ENCODE measurements at places on chromosomes 3 and 15. TPM values are rescaled to one million over a fixed set of nuclear protein-coding genes. Genes with fewer than 3 reads are reported as not detected.

DNA sequence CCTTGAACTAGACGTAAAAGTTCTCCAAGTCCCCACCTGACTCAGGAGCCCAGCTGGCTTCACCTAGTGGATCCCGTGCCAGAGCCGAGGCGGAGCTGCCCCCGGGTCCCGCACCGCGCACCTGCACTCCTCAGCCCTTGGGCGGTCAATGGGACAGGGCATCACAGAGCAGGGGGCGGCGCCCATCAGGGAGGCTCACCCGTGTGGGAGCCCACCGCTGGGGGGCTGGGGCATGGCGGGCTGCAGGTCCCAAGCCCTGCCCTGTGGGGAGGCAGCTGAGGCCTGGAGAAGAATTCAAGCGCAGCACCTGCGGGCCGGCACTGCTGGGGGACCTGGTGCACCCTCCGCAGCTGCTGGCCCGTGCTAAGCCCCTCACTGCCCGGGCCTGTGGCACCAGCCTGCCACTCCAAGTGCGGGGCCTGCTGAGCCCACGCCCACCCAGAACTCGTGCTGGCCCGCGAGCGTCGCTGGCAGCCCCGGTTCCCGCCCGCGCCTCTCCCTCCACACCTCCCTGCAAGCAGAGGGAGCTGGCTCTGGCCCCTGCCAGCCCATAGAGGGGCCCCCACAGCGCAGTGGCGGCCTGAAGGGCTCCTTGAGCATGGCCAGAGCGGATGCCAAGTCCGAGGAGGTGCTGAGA, 16.2 kb downstream of the SQOR start:
- DNase-seq, result no peak

The PATL2 gene
- polyA plus RNA-seq, result 1.2 TPM

DNA sequence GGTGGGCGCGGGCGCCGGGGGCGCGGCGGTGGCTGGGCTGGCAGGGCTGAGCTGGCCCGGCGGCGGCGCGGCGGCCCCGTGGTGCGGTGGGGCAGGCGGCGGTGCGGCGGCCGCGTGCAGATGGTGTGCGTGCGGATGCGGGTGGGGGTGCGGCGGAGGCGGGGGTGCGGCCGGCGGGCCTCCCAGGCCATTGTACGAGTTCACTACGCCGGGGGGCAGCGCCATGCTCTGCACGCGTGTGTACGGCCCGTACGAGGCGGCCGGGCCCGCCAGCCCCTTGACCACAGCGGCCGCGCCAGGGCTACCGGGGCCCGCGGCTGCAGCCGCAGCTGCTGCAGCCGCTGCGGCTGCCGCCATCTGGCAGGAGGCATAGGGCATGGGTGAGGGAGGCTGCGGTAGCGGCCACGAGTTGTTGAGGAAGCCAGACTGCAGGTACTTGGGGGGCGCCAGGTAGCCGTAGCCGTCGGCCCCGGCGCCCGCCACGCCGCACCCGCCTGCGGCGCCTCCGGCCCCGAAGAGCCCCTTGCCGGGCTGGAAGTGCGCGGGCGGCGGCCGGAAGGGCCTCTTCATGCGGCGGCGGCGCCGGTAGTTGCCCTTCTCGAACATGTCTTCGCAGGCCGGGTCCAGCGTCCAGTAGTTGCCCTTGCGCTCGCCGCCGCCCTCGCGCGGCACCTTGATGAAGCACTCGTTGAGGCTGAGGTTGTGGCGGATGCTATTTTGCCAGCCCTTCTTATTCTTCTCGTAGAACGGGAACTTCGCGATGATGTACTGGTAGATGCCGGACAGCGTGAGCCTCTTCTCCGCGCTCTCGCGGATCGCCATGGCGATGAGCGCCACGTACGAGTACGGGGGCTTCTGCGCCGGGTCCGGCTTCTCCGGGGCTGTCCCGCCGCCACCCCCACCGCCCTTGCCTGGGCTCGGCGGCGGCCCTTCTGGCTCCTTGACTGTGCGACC, 951 bp downstream of the FOXL2 start:
- DNase-seq, result no peak

The PRTG gene
- 12.0 TPM for polyA plus RNA-seq

The C15orf62 gene
- polyA plus RNA-seq, result 1.6 TPM

The HIGD2B gene
- not detected for polyA plus RNA-seq

DNA sequence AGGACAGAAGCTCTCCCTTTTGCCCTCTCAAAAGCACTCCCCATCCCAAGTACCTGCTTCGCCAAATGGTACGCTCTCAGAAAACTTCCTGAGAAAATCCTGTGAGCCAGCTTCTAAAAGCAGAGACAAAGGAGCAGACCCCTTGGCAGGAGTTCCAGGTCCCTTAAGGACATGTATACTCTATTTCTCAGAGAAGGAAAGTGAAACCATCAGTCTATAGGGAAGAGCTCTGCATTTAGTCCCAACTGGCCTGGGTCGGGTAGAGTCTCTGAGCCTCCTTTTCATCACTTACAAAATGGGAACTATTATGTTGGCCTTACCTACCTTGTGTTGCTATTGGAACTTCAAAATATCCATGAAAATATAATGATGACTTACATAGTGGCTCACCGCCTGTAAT, 19.7 kb downstream of the DAPK2 start:
- no peak for DNase-seq

- no peak for DNase-seq
Measured at GRCh38 chr3:28786446-28786845, 437.8 kb upstream of the AZI2 start.

DNA sequence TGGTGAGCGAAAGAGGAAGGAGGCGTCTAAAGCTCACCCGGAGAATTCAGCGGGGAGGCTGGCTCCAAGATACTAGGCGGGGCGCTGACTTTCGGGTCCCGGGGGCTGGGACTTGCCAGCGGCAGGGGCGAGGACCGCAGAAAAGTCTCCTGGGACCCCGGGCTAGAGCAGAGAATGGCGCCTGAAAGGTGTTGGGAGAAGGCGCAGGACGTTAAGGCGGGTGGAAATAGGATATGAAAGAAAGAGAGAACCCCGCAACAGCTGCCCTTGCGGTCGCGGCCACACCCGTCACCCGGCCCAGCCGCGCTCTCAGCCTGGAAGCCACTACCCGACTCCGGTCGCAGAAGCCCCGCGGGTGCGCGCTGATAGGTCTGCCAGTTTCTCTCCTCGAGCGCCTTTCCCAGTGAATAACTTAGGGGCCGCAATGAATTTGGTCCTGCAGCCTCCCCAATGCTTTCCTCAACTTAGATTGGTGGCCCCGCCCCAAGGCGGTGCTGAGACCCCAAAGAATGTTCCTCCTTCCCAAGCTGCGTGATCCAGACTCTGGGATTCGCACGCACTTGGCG, 604 bp downstream of the LTK start:
- DNase-seq, result no peak

All from left renal cortex interstitium (tissue), 4 donors.